ENCODE measurements at places on chromosomes 6 and 20.

DNA sequence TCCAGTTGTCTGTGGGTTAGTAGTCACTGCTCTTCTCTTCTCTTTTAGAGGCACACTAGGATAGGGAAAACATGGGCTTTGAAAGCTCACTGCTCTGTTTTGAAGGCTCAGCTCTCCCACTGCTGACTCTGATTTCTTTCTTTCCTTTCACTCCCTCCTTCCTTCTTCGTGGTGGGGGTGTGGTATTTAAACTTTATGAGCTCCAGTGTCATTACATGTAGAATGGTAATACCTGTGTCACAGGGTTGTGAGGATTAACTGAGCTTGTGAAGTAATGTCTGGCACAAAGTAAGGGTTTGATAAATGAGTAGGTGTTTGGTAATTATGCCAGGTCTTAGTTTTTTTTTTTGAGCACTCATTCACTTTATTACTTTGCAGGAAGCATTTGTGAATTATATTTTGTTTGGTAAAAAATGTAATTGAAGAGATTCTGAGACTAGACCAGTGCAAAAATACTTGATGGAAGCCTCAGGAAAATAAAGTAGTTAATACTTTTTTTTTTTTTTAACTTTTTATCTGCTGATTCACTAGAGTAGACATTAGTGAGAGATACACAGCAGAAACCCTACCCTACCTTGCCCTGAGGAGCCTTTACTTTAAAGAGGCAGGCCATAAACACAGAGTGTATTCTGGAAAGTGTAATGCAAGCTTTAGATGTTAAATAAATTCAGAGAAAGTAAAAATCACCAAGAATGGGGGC is 17.3 kb downstream of the SMAP1 start:
- no peak for DNase-seq

DNA sequence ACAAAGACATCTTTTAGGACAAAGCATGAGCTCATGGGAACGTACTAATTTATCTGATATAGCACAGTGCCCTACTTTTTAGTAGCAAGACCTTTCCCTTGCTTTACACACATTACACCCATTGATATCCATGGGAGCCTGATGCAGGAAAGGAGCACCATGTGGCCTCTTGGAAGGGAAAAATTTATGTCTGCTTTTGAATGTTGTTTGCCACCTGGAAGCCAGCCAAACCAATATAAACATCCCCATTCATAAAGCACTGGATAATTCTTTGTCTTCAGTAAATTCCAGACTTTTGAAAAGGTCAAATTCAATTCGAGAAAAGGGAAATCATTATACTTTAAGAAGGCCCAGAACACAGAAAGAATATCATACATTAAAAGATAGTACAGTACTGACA is 152.3 kb upstream of the BEND6 start:
- no peak for DNase-seq

DNA sequence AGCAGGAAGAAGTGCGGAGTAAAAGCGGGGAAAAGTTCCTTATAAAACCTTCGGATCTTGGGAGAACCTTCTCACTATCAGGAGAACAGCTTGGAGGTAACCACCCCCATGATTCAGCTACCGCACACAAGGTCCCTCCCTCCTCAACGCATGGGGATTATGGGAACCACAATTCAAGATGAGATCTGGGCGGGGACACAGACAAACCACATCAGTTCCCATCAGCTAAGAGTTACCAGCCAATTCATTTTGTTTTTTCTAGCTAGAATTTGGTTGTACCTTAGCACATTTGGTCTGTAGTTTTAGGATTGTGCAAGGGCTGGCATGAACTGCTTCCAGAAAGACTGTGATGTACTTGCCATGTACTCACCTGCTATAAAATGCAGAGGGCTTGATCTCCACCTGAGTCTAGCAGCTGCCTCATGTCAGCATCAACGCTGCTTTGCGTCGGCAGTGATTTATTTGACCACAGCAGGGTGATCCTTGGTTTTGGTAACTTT is 94.7 kb upstream of the SLC2A12 start:
- DNase-seq, result no peak

GRCh38 chr6:28673787-28674671 is 148.3 kb downstream of the GPX5 start:
- no peak for DNase-seq

- no peak for DNase-seq
Measured at GRCh38 chr6:170111141-170111664, 179.7 kb downstream of the DLL1 start.

GRCh38 chr20:32980131-32980941 is 23.9 kb downstream of the SUN5 start:
- no peak for DNase-seq

DNA sequence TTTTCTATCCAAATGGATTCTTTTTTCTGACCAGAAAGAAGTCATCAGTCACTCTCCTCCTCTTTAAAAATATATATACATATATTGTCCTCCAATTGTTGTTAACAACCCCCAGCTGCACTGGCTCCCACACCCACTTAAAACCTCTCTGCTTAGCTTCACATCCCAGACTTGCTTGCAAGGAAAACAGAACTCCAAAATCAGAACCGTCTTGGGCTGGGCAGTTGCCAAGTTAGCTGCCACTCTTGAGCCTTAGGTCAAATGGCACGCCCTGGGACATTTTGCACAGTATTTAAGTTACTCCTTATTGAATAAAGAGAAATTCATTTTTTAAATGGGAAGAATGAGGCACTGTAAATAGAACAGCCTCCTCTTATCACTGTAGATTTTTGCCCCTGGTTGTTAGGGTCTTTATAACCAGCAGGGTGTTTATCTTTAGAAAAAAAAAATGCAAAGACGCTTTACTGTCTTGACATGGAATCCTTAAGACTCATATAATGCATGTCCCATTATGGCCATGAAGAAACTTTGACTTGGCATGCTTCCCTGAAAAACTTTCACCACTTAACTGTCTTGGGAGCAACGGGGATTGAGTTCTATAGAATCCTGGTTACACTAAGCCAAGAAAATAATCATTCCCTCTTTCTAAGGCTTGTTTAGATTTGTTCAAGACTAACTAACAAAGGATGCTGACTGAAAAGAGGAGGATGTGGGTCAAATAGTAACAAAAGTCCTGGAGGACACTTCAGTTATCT is 204.5 kb downstream of the ISM1 start:
- no peak for DNase-seq

GRCh38 chr6:131931063-131931750 is 20.0 kb downstream of the CCN2 start:
- no peak for DNase-seq

DNA sequence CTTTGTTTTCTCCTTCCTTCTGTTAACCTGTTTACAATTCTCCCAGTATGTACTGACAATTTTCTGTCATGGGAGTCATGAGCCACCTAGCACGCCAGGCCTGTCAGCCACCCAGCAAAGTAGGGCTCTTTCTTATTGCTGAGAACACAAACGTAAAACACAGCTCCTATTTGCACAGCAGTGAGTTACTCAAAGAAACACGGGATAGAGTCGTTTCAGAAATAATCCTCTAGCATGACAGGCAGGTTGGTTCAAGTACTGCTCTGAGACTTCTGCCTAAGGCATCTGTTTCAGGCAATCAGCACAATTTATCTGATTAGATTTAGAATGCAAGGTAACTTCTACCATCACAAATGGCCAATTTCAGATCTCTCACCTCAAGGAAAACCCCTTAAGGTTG is 88.8 kb downstream of the CD24 start:
- DNase-seq, result no peak

DNA sequence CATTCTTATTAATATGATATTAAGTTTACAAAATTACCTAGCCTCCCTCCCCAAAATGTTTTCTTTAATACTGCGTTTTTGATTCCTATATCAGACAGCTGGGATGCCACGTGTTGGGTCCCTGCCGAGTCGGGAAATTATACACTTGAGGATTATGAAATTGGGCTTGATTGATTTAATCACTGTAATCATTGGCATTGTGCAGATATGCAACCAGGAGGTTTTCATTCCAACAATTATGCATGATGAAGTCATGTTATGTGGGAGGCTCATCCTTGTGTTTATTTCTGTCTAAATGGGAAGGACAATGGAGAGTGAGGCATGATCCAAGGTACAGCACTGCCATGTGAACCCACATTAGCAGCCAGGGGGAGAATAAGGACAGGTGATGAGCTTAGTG is 30.6 kb upstream of the RIPOR2 start:
- no peak for DNase-seq

GRCh38 chr20:64105846-64106434 is 1.4 kb downstream of the NPBWR2 start:
- DNase-seq, result peak; percentile 16

DNA sequence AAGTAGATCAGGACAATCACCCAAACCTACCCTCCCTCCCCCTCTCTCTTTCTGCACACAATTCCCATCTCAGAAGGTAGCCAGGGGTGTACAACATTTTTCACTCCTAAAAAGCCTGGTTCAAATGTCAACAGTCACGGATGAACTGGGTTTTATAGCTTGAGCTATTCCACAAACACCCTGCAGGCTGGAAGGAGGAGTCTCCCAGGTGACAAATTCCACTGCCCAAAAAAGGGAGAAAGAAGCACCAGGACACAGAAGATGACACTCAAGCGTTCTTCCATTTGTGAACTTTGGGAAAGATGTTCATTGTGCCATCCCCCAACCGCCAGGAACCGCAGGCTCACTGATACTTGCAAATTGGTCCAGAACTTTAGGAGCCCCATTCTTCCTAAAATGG is 111.5 kb upstream of the NFATC2 start:
- DNase-seq, result no peak

DNA sequence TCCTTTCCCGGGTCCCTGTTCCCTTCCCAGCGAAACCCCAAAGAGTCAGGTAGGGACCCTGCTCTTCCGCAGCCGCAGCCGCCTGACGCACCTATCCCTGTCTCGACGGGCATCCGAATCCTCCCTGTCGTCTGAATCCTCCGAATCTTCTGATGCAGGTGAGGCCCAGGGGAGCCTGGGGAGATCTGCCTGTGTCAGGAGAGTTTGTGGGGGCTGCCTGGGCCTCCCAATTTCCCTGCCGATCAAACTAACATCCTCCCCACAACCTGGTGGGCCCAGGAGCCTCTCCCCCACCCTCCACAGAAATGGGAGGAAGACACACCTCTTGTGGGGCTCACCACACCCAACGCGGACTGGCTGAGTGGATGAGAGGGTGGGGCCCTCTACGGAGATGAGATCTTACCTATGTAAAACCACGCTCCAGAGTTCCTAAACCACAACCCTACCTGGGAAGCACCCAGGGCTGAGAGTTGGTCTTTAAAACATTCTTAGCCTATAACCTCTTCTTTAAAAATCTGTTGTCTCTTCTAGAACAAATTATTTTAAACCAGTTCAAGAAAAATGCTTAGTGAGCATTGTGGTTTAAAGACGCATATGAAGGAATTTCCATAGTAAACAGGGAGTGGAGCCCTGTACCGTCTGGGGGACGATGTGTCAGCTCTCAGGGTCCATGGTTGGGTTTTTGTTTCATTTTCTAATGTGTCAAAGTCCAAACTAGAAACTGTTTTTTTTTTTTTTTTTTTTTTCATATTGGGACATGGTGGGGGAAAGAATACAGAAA is 1.7 kb downstream of the CDC25B start:
- DNase-seq, result no peak

GRCh38 chr6:11428895-11429294 is 108.7 kb upstream of the TMEM170B start:
- no peak for DNase-seq

DNA sequence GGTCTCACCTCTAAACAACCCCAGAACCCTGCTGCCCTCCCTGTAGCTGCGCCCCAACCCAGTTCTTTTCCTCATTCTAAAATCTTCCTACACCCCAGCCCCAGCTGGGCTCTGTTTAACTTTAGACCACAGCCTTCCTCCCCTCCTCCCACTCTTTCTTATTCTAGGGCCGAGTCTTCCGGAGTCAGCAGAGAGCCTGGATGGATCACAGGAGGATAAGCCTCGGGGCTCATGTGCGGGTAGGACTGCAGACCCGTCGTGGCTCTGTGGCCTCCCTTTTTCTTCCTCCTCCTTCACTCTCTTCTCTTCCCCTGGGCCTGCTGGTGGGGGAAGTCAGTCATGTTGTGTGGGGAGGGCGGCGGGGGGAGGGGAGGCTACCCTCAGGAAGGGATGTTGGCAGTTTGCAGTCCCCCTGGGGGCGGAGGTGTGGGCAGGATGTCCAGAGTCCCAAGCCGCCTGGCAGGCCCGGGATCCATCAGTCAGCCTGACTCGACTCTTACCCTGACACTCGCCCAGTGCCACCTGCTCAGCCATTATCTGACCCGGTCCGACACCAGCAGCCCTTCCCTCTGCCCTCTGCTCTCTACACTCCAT is 8.1 kb downstream of the CAPN11 start:
- no peak for DNase-seq

GRCh38 chr20:42173440-42173839 is 555.3 kb upstream of the CHD6 start:
- DNase-seq, result no peak

DNA sequence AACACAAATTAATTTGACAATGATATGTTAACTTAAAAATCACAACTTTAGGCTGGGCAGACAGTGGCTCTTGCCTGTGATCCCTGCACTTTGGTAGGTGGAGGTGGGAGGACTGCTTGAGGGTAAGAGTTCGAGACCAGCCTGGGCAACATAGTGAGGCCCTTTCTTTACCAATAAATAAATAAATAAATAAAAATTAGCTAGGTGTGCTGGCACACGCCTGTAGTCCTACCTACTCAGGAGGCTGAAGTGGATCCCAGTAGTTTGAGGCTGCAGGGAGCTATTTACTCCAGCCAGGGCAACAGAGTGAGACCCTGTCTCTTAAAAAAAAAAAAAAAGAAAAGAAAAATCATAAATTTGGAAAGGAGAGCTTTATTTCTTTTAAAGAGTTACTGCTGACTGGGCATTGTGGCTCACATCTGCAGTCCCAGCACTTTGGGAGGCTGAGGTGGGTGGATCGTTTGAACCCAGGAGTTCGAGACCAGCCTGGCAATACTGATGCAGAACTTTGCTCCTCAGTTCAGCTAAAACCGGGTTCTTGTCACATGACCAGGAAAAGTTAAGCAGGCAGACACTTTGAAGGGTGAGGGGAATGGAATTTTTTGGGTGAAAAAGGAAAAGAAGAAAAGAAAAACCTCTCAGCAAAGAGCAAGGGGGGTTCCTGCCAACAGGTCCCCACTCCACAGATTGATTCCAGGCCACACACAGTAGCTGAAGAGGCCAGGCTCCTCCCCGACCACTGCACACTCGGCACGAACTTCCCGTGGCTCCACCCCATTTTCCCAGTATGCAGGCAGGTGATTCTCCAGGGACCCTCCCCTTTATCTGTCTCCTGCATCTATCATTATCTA is 44.0 kb upstream of the DDR1 start:
- no peak for DNase-seq

DNA sequence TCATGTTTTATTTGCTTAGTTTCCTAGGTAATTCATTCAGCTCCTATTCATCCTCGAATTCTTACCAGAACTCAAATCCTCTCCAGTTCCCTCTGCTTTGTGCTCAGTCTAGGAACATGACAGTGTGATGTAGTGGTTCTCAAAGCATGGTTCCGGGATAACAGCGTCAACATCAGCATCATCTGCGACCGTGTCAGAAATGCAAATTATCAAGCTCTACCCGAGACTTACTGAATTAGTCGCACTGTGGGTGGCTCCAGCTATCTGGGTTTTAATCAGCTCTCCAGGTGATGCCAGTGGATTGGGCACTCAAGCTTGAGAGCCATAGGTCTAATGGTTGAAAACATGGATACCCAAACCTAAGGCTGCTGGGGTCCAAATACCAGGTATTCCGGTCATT is 7.7 kb upstream of the STK35 start:
- no peak for DNase-seq

- no peak for DNase-seq
Measured at GRCh38 chr6:105492706-105493673, 90.1 kb upstream of the PREP start.

GRCh38 chr6:162262466-162263196 is 464.9 kb downstream of the PRKN start:
- no peak for DNase-seq

- DNase-seq, result peak; percentile 24
Measured at GRCh38 chr6:137094411-137095008, 49.7 kb upstream of the IL20RA start.
